ENCODE measurements at places on chromosomes 13 and 19. TPM values are rescaled to one million over a fixed set of nuclear protein-coding genes. Genes with fewer than 3 reads are reported as not detected.

The NTF4 gene
- total RNA-seq: 3.9 TPM

The OR7A5 gene
- not detected for total RNA-seq

The ZNF568 gene
- total RNA-seq: 7.0 TPM

DNA sequence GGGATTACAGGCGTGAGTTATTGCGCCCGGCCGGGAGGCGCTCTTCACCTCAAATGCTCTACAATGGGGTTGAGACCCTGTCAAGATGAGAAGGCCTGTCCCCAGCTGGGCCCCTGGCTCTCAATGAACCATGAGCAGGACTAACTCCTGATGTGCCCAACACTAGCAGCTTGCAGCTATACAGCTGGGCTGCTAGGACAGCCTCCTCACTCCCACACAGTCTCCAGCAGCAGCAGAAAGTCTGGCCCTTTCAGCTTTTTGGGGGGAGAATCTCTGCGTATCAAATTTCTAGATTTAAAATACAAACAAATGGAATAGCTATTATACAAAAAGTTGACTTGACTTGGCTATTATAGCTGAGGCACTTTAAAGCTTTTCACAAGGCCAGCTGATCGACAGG is 30.2 kb downstream of the TMTC4 start:
- no peak for DNase-seq

GRCh38 chr19:30118760-30119159 is 176.7 kb downstream of the URI1 start:
- DNase-seq: no peak

DNA sequence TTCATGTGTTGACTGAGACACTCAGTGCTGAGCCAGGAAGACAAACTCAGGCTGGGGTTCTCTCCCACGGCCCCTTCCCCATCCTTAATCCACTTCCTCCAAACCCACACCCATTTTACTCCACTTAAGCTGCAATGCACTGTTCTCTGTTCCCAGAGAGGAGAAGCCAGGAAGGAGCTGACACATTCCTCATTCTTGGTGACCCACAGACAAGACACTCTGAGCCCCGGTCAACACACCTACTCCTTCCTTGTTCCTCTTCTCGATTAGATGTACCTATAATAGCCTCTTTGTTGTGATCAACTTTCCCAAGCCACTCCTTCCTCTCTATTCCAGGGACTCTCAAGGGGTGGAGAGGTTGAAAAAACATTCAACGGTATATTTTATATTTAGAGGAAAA is 47.1 kb downstream of the INSR start:
- no peak for DNase-seq

GRCh38 chr19:55484593-55485438 is at the start of gene NAT14:
Gene NAT14, plus strand, starts transcription at chr19:55485188. Its CDS starts 521 bp downstream, at chr19:55485709.
- peak; percentile 88 for DNase-seq

DNA sequence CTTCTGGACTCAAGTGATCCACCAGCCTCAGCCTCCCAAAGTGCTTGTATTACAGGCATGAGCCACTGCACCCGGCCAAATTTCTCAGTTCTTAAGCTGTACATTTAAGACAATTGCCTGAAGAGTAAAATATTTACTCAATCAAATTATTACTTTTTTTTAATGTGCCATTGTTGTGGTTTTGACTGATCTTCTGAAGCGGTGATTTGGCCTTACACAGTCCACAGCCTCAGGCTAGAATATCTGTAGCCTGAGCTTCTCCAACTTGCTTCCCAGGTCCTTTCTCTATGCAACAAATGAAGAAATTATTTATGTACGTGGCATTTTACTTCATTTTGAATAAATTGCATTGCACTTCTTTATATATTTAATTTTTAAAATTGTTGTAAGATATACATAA is 281.3 kb downstream of the KLF5 start:
- DNase-seq: no peak

DNA sequence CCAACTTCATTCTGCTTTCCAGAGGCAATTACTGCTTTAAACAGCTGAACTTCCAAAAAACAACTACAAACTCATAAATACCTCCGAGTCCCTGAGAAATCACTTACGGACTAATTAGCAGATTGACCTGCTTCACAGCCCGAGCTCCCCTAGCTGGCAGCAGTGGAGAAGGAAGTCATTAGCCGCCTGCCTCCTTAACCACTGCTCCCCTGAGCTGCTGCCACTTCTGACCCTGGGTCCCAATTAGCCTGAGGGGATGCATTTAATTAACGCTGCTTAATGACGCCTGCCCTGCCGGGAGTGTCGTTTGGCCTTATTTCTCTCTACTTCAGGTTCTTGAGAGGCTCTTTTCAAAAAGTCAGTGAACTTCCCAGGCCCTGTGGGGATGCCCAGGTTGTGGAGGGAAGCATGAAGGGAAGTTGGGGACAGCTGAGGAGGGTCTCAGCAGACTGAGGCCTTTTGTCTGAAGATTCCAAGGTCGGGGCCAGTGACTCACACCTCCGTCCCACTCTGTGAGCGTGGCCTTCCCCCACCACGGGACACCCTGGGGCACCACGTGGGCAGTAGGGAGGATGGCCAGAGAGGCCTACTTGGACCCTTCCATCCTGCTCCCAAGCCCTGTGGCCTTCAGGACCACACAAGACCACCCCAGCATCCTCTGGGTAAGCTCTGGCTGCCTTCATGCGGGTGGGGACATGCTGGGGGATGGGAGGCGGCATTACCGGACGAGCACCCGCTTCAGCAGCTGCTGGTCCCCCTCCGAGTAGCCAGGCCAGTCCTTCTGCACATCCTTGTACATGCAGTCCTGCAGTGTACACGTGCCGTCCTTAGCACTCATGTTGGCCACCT is 19.8 kb upstream of the ISYNA1 start:
- DNase-seq: no peak

The SIAH3 gene
- 0.53 TPM for total RNA-seq

DNA sequence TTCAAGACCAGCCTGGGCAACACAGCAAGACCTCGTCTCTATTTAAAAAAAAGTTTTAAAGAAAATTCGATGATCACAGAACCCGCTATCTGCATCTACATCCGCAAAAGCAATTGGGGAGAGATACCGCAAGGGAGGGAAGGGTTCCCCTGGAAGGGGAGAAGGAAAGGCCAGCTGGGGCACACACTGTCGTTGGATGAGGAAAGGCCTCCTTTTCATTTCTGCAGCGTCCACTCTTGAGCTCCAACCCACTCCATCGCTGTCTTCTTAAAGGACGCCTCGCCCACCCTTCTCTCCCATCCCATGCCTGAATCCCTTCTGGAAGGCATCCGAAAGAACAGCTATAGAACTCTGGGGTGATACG is 3.2 kb upstream of the PRKCG start:
- no peak for DNase-seq

The S1PR4 gene
- not detected for total RNA-seq

The CAPN12 gene
- 3.0 TPM for total RNA-seq

DNA sequence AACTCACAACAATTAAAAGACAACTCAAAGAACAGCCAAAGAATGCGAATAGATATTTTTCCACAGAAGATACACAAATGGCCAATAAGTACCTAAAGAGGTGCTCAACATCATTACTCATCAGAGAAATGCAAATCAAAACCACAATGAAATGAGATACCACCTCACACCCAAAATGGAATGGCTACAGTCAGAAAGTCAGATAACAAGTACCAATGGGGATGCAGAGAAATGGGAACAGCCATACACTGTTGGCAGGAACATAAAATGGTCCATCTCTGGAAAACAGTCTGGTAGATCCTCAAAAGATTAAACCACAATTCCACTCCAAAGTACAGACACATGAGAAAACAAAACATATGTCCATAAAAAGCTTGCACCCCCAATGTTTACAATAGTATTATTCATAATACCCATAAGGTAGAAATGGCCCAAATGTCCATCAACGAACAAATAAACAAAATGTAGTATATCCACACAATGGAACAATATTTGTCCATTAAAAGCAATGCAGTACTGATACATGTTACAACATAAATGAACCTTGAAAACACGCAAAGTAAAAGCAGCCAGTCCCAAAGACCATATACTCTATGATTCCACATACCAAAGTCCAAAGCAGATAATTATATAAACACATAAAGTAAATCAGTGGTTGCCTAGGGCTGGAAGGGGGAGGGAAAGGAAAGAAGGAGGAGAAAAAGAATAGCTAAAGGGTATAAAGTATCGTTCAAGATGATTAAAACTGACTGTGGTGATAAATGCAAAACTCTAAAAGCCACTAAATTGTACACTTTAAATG is 19.6 kb downstream of the USP12 start:
- no peak for DNase-seq

The PSG7 gene
- total RNA-seq: not detected

DNA sequence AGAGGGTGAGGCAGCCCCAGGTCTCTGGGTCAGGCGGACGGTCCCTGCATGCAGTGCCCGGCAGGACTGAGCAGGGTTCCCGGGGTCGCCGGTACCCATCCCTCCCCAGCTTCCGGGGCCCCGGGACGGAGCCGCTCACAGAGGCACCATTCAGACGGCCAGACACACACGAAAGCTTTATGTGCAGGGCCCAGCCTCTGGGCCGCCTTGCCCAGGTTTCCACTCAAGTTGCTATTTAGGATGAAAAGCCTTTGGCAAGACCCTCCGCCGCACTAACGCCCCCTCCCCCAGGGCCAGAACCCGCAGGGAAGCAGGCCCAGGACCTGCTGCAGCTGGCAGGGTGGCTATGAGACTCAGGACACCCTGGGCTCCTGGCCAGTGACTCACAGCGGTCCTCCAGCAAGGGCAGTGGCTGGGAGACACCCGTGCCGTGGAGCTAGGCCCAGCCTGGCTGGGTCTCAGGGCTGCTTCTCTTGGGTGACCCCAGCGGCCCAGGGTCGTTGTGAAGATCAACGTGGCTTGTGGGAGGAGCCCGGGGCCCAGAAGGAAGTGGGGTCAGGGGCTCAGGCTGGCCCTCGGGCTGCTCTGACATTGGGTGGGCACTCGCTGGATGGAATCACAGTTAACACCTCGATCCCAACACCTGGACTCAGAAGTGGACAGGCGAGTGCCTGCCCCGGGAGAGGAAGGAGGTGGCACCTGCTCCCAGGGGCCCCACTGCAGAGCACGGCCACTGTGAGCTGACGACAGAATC is 4.8 kb downstream of the C19orf25 start:
- no peak for DNase-seq

DNA sequence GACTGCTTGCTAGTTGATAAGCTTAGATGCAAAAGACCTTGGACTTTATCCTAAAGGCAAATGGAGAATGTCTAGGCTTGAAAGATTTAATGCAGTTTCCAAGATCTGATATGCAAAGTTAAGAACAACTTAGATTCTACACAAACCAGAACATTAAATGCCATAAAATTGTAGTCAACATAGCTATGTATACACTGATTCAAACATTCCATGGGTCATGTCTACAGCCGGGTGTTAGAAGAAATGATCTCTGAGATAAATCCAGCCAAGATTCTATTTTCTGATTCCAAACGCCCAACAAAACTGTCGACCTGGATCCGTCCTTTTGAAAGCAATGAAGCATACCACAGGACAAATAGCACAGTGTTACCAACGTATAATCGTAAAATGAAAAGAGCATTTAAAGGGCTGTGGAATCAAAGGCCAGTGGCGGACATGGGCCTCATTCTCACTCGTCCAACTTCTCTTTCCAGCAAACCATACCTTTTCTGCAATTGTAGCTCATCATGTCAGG is 52.7 kb downstream of the KCTD12 start:
- no peak for DNase-seq

The OLFM2 gene
- total RNA-seq: 38.6 TPM

The TSSK6 gene
- 2.3 TPM for total RNA-seq

- DNase-seq: peak; percentile 86
Observed at GRCh38 chr19:33235269-33235995, 9.8 kb upstream of the SLC7A10 start.

- DNase-seq: no peak
Observed at GRCh38 chr19:51607077-51607476, 23.1 kb downstream of the SIGLEC5 start.

- DNase-seq: no peak
Observed at GRCh38 chr13:92461831-92462230, 764.8 kb upstream of the GPC6 start.

- no peak for DNase-seq
Observed at GRCh38 chr19:16337809-16338469, 13.3 kb downstream of the KLF2 start.

- no peak for DNase-seq
Observed at GRCh38 chr13:80037505-80037888, 303.4 kb downstream of the SPRY2 start.

The ASF1B gene
- total RNA-seq: 14.8 TPM

DNA sequence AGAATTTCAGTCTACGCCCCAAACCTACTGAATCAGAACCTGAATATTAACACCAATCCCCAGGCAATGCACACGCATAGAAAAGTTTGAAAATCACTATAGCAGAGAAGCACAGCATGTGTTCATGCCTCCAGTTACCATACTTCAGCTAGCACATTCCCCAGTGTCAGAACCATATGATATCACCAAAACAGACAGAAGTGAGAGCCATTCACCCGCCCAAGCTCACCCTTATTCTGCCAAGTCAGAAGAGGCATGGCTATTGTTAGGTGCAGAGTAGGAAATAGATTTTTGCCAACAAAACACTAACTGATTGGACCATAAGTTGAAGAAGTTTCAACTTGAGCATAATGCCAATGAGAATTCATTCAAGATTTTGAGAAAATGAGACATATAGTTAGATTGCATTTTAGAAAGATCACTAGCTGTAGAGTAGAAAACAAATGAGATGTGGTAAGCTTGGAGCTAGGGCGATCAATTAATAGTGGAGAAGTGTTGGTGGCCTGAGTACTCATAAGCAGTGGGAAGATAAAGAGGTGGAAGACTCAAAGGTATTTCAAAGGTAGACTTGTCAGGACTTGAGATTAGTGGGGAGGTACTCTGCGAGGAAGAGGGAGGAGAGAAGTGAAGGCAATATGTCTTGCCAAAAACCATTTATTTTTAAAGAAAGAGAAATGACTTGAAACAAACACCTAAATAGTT is 492.4 kb downstream of the SUCLA2 start:
- DNase-seq: no peak

The RPS15 gene
- total RNA-seq: 1,344 TPM

The CERS1 gene
- total RNA-seq: 14.8 TPM

The KLK4 gene
- total RNA-seq: not detected

The FUT6 gene
- 0.87 TPM for total RNA-seq

GRCh38 chr13:77502104-77502720 is 33.3 kb upstream of the SCEL start:
- DNase-seq: no peak

The PDX1 gene
- 7.1 TPM for total RNA-seq

The C19orf47 gene
- 15.3 TPM for total RNA-seq
